ENCODE measurements at places on chromosomes 5 and 9. TPM values are rescaled to one million over a fixed set of nuclear protein-coding genes. Genes with fewer than 3 reads are reported as not detected.

The TOPORS gene
- total RNA-seq: 8.7 TPM

The LSM11 gene
- 1.5 TPM for total RNA-seq

The NEURL1B gene
- 37.1 TPM for total RNA-seq

The SLC6A3 gene
- not detected for total RNA-seq

The PCDHGB4 gene
- total RNA-seq: 4.6 TPM

The STPG3 gene
- 1.4 TPM for total RNA-seq

The CTXN3 gene
- not detected for total RNA-seq

The FREM1 gene
- 2.9 TPM for total RNA-seq

The ABLIM3 gene
- 134 TPM for total RNA-seq

The SLC6A7 gene
- not detected for total RNA-seq

Data from Right ventricle myocardium inferior (tissue), 1 donor.